ENCODE measurements at places on chromosomes 2 and 18.

- DNase-seq: no peak
Measured at GRCh38 chr2:114170070-114170469, 272.4 kb upstream of the DPP10 start.

DNA sequence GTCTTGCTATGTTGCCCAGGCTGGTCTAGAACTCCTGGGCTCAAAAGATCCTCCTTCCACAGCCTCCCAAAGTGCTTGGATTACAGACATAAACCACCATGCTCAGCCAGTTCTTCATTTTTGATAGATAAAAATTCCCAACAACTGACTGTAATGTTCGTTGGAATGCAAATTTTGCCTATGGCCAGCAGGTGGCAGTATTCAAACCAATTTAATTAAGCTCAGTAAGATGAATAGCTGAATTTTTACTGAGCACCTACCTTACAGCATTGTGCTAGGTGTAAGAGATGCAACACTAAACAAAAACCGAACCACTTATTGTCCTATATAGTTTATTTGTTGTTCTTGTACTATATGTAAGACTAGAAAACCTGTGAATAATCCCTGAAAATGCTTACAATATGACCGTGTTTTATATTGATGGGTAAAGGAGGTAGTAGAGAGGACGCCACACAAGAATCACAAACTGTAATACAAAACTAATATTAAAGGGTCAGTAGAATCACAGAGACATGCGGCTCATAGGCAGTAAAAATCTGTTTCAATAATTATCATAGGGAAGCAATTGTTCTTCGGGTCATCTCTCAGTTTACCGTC is 8.2 kb upstream of the TMEM182 start:
- DNase-seq: peak; percentile 79

- DNase-seq: no peak
Measured at GRCh38 chr2:73938718-73939352, 12.2 kb downstream of the DGUOK start.

- peak; percentile 75 for DNase-seq
Measured at GRCh38 chr2:169066897-169067296, 2.5 kb upstream of the DHRS9 start.

DNA sequence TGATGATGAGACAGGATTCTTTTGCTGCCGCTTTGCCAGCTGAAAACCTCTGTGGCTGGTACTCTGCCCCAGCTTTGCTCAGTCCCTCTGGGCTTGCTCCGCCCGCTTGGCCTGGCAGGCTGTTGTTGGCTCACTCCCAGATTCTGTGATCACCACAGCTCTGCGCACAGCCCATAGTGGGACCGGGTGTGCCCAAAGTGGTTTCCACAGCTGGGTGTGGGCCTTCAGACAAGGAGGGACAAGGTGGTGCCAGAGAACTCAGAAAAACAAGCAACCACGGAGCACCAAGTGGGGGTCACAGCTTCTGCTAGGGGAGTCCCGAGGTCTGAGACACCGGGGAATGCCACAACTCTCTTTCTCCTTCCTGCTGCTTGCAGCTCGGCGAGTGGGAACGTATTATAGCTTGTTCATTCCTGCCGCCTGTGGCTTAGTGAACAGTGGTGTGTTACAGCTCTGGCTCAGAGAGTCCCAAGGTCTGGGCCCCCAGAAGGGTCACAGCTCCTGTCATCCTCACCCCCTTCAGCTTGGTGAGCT is 9.2 kb upstream of the KYNU start:
- peak; percentile 78 for DNase-seq

DNA sequence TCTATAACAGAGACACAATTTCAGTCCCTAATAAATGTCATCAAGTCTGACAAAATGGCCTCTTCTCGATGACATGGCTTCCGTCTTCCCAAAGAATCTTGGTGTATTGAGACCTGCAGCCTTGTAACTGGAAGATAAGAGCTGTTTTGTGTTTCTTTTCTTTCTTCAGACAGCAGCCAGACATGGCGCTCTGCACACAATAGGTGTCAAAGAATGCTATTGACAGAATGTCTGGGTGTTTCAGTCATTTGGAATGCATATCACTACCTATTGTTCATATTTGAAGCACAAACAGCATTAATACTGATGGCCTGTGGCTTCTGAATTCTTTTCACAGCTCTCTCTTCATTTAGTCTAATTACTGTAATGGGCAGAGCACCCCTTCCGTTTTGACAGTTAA is 344.8 kb downstream of the RPRM start:
- DNase-seq: no peak

DNA sequence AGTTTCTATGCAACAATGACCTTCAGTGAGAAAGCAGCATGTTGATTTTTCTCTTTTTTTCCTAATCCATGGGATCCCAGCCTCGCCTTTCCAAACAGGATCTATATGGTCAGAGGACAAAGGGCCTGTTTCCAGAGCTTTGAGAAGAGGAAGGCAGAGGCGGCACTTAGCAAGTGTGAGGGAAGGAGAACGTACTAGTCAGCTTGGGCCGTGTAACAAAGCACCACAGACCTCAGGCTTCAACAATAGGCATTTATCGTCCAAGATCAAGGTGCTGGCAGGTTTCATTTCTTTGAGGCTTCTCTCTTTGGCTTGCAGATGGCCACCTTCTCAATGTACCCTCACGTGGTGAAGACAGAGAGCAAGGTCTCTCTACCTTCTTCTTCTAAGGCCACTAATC is 7.3 kb upstream of the KCNF1 start:
- DNase-seq: no peak

DNA sequence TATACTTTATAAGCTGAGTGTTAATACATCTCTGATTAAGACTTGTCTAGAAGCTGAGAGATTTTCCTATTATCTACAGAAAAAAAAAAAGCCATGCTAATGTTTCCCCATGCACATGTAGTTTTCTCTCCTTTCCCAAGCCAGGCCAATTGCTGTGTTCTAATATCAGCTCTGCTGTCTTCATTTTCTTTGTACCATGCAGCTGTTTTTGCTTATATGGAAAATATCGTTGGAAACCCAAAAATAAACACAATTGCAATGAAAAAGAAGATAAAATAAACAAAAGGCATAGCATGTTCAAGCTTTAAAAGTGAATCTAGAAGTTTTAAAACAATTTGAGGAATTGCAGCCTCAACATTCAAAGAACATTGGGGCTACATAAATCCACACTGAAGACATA is 817.4 kb upstream of the ACVR2A start:
- no peak for DNase-seq

- no peak for DNase-seq
Measured at GRCh38 chr2:72988726-72989273, 71.5 kb downstream of the EMX1 start.

DNA sequence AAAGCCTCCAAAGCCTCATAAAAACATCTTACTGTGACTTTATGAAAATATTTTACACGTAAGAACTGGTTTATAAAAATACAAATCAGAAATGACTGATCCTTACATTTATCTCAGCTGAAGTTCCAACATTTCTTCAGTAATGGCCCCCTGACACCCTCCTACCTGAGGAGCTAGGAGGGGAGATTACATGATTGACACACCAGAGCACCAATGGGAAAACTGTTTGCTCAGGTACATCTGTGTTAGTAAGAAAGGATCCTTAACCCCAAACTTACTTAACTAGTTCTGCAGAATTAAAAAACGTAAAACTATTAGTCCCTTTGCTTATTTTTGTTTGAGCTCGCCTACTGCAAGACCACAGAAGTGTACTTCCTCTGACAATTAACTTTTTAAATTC is 27.0 kb downstream of the ENOSF1 start:
- no peak for DNase-seq

GRCh38 chr2:212892193-212892592 is 259.2 kb downstream of the IKZF2 start:
- no peak for DNase-seq

- DNase-seq: no peak
Measured at GRCh38 chr18:44779753-44780292, 99.1 kb downstream of the SETBP1 start.

DNA sequence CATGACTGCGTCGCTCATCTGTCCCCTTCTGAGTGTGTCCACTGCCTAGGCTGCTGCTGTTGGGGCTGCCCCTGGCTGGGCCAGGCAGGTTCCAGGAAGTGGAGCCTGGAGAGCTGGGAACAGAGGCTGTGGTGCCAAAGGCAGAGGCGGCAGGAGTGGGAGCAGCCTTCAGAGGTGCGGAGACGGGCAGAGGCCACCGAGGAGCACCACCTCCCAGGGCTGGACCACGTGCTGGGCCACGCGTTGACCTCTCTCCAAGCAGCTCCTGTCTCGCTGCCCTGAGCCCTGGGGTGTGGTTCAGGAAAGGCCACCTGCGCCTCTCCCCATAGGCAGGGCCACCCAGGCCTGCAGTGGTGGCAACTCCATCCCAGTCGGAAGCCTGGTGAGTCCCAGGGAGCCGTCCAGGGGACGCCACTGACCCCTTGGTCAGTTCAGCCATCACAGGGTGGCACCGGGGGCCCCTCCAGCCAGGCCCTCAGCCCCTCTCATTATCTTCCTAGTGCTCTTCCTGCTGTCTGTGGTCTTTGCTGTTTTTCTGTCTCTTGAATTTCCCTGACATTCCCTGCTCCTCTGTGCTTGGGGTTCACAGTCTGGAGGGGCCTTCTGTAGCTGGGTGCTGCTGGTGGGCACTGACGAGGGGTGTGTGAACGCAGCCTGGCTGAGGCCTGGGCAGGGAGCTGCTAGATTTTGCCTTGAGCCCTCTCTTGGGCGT is 122.8 kb upstream of the HS6ST1 start:
- no peak for DNase-seq

- no peak for DNase-seq
Measured at GRCh38 chr18:41134426-41134825, 820.6 kb upstream of the PIK3C3 start.

DNA sequence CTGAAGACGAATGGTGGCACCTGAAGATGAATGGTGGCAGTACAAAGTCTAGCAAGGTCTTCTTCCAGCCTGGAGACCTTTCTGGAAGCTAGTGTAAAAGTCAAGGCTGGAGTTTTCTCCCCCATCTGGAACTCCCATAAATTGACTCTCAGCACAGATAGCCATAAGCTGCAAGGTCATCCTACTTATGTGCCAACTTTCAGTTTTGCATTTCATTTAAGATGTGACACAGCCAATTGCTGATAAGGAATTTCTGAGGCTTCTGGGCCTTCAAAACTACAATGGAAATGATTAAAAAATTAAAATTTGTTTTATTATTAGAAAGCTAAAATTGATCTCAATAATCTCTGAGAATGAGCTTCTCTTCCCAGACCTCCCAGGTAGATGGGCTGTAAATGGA is 10.2 kb downstream of the XDH start:
- no peak for DNase-seq

GRCh38 chr2:219612577-219613286 is 14.7 kb upstream of the SLC4A3 start:
- DNase-seq: no peak

- no peak for DNase-seq
Measured at GRCh38 chr2:102126169-102126568, 16.4 kb upstream of the IL1R1 start.

DNA sequence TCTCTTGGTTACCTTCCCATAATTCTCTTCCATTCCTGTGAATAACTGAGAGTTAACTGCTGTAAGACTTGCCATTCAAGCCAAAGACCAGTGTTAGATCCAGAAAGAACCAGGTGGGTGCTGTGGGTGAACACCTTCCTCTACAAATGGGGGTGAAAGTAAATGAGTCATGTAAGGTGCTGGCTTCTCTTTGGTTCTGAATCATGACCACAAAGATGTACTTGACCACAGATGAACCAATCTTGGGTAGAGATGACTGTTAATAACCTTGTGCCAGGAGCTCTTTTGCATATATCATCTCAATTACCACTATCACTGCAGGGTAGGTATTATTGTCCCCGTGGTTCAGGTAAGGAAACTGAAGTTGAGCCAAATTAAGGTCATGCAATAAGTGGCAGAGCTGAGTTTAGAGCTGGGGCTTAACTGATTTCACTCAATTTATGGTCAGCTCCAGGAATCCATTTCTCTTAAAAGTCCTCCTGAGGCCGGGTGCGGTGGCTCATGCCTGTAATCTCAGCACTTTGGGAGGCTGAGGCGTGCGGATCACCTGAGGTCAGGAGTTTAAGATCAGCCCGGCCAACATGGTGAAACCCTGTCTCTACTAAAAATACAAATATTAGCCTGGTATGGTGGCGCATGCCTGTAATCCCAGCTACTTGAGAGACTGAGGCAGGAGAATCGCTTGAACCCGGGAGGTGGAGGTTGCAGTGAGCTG is 244.9 kb upstream of the CXCR4 start:
- DNase-seq: no peak

- peak; percentile 79 for DNase-seq
Measured at GRCh38 chr2:60551240-60552077, 2.0 kb downstream of the BCL11A start.

DNA sequence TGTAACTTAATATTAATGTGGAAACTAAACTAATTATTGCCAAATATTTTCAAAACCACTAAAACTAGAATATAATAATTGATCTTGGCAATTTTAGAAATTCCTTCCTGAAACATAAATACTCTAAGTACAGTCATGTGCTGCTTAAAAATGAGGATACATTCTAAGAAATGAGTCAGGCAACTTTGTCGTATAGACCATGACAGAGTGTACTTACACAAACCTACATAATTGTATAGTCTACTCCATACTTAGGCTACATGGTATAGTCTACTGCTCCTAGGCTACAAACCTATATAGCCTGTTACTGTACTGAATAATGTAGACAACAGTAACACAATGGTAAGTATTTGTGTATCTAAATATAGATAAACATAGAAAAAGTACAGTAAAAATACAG is 27.6 kb downstream of the FEZ2 start:
- DNase-seq: no peak

DNA sequence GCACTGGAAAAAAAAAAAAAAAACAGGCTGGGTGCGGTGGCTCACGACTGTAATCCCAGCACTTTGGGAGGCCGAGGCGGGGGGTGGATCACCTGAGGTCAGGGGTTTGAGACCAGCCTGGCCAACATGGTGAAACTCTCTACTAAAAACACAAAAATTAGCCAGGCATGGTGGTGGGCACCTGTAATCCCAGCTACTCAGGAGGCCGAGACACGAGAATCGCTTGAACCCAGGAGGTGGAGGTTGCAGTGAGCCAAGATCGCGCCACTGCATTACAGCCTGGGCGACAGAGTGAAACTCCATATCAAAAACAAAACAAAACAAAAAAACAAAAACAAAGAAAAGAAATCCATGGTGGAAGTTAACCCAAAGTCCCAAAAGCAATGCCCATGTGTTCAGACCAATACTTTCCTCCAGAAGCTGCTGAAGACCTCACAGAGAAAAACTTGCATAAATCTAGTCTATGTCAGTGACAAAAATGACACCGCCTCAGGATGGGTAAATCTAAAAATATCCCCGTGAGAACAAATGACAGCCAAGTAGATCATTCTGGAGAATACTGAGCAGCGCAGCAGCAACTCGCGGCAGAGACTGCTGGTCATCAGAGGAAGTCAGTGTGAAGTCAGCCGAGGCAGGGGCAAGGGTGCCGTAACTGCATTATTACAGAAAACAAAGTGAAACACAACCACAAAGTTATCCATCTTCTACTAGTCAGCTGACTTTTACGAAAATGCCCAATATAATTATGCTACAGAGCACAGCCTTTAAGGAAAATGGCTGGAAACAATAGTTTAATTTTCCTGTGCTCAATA is 41.0 kb downstream of the LPIN2 start:
- DNase-seq: peak; percentile 87

GRCh38 chr2:11502740-11503292 is 31.0 kb upstream of the GREB1 start:
- no peak for DNase-seq

Measured in suppressor macrophage (primary cell).